ENCODE measurements at places on chromosomes 7 and 10.

- DNase-seq, result no peak
Observed at GRCh38 chr10:43350686-43351085, 20.8 kb upstream of the FXYD4 start.

GRCh38 chr7:1087465-1087814, 473 bp upstream of the GPER1 start:
- no peak for DNase-seq

GRCh38 chr7:101869026-101869900, 51.8 kb downstream of the CUX1 start:
- DNase-seq, result no peak

- DNase-seq, result no peak
Observed at GRCh38 chr10:25843551-25844170, 90.4 kb upstream of the MYO3A start.

- DNase-seq, result peak; percentile 10
Observed at GRCh38 chr7:85750454-85750949, 563.6 kb upstream of the SEMA3D start.

DNA sequence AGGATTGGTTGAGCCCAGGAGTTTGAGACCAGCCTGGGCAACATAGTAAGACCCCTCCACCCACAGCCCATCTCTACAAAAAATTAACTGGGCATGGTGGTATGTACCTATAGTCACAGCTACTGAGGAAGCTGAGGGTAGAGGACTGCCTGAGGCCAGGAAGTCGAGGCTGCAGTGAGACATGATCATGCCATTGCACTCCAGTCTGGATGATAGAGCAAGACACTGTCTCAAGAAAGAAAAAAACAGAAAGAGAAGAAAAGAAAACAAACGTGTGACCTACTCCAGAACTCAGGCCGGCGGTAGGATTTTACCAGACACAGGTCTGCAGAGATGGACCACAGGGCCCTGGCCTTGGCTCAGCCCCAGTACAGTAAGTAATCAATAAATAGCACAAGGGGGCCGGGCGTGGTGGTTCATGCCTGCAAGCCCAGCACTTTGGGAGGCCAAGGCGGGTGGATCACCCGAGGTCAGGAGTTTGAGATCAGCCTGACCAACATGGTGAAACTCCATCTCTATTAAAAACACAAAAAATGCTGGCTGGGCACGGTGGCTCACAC, 35.4 kb upstream of the TNRC18 start:
- no peak for DNase-seq

DNA sequence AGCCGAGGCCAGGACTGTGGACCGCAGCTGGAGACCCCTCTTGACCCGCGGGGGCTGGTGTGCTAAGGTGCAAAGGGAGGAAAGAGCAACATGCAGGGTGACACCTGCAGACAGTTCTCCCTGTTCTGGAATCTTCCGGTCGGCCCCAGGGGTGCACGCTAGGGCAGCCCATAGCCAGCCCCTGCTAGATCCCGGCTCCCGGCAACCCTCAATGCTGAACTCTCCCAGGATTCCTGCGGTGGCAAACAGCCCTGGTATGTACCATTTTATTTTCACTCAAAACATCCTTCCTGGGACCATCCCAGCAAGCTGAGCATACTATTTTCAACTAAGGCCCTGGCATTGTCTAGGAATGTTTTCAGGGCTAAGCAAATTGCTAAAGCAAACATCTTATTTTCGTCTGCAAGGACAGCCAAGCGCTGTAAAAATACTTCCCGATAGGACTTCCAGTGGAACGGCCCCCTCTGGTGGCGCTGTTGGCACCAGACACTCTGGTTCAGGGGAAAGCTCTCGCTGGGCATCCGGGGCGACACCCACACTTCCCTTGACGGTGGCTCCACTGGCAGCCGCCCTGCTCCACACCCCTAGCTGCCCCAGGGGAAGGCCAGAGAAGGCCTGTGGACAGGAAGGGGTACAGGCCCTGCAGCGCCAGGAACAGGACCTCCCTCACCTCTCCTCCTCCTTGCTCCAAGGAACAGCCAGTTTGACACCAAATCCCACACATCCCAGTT, 99.4 kb downstream of the CTBP2 start:
- DNase-seq, result peak; percentile 16

DNA sequence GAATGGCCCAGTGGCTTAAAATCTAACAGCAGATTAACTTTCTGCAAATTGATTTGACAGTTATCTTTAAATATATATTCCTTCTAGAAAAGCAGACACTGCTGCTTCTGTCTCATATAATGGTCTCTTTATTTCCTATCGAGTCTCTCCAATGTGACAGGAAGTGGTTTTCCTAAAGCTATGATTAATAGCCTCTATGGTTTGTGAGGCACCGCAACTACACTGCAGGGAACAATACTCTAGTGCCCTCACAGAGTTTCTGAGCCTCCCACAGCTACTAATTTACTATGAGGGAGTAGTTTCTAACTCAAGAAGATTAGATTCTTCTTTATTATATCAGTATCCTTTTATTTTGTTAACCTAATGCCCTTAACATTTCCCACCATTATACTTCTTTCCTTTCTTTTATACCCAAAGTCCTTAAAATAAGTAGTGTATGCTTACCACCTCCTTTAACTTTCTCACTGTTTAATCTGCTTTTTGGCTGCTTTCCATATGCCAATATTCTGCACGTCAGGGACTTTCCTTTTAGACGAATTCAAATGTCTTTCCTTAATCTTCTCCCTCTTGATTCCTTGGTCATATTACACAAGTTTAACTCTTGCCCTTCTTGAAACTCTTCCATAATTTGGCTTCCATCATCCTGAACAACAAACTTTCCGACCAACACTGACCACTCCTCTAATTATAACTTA, 23.8 kb upstream of the AHR start:
- DNase-seq, result no peak

- no peak for DNase-seq
Observed at GRCh38 chr10:36281831-36282331, 639.8 kb upstream of the FZD8 start.

GRCh38 chr7:5414916-5415315, 8.7 kb downstream of the TNRC18 start:
- DNase-seq, result no peak

DNA sequence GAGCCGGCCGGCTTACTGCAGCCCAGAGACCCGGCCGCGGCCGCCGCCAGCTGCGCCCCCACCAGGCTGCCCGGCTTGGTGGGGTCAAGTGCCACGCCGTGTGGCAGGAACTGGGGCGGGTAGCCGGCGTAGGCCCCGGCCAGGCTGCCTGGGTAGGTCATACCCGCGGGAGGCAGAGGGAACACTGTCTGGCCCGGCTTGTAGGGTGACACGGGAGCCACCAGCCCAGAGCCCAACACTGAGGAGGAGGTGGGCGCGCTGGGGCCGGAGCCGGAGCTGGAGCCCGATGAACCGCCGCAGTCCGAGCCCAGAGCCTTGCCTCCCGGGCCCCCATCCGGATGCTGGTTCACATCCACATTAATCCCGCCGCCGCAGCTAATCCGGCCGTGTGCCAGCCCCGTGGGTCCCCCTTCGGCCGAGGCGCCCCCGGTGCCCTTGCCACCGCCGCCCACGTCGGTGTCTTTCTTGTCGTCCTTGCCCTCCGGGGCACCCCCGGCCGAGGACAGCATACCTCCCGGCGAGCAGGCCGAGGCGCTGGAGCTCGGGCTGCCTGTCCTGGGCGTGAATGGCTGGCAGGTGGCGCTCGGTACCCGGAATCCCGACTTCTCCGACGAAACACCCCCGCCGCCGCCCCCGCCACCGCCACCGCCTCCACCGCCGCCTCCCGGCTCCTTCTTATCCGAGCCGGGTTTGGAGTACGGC, 2.0 kb downstream of the ZNF503 start:
- peak; percentile 87 for DNase-seq

DNA sequence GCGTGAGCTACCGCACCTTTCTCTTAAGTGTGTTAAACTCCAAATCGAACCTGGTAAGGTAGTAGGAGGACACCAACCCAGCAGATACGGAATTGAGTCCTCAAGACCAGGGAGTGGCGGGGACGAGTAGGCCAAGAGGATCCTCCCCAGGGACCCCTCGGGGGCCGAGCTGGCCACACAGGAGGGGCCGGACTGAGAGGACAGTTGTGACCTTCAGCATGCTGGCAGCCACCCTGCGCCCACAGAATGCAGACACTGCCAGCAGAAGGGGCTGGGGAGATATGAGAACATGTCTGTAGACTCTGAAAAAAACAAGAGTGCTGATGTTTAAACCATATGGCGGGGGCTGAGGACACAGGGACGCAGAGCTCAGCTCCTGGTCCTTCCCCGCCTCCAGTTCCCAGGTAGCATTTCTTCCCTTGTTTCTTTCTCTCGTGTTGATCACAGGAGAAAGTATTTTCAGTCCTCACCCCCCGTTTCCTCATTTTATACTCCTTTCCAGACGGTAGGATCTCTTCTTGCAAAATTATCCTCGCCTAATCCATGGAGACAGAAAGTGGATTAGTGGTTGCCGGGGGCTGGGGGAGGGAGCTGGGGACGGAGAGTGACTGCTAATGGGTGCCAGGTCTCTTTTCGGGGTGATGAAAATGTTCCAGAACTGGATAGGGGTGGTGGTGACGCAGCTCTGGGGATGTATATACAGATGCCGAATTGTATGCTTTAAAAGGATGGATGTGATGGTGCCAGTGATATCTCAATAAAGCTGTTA, 11.5 kb upstream of the UNCX start:
- peak; percentile 14 for DNase-seq

DNA sequence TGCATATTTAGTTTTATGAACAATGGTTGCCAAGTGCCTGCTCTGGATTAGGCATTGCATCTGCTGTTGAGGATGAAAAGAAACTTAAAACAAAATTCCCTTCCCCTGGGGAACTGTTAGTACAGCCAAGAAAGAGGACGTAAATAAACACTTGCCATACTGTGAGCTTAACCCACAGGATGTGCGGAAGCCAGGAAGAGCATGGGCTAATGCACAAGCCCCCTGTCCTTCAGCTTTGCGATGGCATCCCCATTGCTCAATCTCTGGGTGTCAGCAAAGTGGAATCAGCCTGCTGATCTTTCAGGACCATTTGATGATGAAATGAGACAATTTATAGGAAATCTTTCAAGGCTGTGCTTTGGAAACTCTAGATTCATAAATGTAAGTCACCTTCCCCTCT, 399.9 kb upstream of the IGFBP3 start:
- DNase-seq, result no peak

GRCh38 chr10:70920519-70920918, 32.2 kb upstream of the PCBD1 start:
- DNase-seq, result no peak

DNA sequence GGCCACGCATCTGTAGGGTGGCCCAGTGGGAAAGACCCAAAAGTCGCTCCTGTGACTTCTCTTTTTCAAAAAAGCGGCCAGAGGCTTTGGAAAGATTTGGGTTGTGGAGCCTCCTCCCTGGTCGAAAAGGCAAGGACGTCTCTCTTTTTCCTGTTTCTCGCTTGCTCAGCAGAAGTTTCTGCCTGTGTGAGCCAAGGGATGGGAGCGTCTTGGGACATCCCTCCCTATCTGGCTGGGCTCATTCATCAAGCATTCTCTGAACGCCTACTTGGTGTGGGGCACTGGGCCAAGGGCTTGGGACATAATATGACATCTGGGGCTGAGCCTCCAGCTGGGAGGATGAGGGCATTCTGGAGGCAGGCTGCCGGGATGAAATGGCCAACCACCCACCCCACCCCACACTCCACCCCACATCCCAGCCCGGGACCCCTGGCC, 120.9 kb downstream of the C10orf105 start:
- DNase-seq, result no peak

- no peak for DNase-seq
Observed at GRCh38 chr7:47089461-47089860, 492.4 kb downstream of the TNS3 start.

GRCh38 chr7:21269021-21269420, 158.9 kb upstream of the SP4 start:
- DNase-seq, result no peak

- no peak for DNase-seq
Observed at GRCh38 chr10:43427166-43427825, 9.6 kb upstream of the ZNF487 start.

- no peak for DNase-seq
Observed at GRCh38 chr7:118745927-118746326, 521.4 kb downstream of the ANKRD7 start.

GRCh38 chr10:58269782-58270290, 874 bp downstream of the CISD1 start:
- DNase-seq, result no peak

DNA sequence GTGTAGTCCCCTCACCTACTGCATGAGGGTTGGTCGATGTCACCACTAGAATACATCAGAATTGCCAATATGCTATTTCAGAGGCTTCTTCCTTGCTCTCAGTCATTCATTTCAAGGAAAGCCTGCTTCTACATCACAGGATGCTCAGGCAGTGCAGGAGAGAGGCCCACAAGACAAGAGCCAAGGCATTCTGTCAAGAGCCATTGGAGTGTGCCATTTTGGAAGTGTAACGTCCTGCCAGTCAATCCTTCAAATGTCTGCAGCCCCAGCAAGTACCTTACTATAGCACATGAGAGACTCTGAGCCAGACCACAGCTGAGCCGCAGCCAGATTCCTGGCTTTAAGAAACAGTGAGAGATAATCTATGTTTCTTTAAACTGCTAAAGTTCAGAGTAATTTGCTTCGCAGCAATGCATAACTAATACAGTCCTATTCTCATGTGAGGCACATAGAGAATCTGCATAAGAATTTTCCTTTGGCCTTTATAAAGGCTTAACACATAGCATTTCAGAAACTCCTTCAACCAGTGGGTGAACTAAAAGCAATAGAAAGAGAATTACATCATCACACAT, 166.5 kb upstream of the GNAI1 start:
- no peak for DNase-seq

DNA sequence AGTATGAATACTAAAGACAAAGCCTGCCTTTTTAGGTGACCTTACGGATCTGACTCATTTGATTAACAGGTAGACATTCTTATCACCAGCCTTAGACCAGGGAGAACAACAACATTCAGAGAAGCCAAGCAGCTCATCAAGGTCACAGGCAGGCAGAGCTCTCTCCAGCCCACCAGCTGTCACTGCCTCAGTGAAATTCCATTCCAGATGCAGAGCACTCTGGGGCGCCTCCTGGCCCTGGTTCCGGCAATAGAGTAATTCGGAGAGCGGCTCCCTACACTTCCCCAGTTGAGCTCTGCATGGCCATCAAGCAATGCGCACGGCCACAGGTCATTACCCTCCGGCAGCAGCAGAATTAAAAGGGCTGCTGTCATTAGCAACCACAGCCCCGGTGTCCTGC, 164.7 kb downstream of the TCERG1L start:
- no peak for DNase-seq

DNA sequence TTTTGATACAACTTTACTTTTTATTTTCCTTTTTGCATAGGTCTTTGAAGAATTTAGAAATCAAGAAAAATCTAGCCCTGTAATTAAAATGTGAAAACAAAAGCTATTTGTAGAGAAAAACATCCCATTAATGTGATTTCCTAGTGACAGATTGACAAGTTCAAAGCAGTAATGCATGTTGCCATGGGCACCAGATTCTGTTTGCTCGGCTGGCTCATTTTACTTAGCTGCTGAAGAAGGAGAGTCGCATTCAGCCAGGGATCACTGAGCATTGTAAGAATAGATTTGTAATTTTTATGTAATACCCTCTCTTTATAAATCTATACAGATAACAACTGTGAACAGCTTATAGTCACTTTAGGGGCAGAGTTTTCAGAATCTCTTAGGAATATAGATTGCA, 28.5 kb downstream of the DNAJB9 start:
- DNase-seq, result no peak

- DNase-seq, result no peak
Observed at GRCh38 chr7:12025246-12025645, 185.8 kb upstream of the TMEM106B start.

- DNase-seq, result no peak
Observed at GRCh38 chr10:133258066-133258817, 18.4 kb downstream of the ADAM8 start.

All from H54 (cell line).